ENCODE measurements at places on chromosomes 6 and 20.

DNA sequence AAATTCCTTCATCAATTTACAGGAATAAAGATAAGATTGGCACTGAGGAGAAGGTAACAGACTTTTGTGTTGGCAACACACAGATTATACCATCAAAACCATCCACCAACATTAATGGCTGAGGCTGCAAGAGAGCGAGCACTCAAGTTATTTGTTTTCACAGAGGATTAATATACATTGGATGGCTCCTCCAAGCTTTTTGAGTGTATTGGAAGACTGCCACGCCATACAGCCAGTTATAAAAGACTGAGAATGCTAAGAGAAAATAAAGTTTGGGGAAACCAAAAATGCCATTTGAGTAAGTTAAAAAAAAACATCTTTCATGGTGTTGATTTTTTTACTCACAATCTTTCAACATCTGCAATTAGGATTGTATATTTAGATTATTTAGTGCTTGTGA lies 973.8 kb upstream of the SLC35B3 start:
- no peak for DNase-seq

- no peak for DNase-seq
Measured at GRCh38 chr6:160035693-160036330, 66.9 kb downstream of the IGF2R start.

GRCh38 chr6:139381216-139381865 lies 6.9 kb upstream of the CITED2 start:
- DNase-seq = no peak

- no peak for DNase-seq
Measured at GRCh38 chr6:152273002-152273401, 364.2 kb downstream of the SYNE1 start.

- no peak for DNase-seq
Measured at GRCh38 chr6:116847227-116847626, 18.3 kb upstream of the GPRC6A start.

DNA sequence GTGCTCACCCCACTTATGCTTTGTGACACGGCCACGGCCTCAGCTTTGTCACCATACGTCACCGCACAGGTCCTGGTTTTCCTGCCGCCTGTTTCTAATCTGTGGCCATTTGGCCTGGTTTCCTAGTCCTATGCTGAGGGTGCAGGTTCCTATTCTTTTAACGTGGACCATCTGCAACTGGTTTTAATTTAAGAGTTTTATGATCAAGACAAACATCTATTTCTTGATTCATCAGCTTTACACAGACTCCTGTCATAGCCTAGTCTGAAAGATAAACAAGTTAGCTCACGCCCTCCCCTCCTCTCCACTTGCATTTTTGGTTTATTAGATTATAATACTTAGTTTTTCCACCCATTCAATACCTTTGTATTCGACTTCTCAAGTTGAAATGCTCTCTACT lies 97.5 kb upstream of the RPS6KA2 start:
- no peak for DNase-seq

DNA sequence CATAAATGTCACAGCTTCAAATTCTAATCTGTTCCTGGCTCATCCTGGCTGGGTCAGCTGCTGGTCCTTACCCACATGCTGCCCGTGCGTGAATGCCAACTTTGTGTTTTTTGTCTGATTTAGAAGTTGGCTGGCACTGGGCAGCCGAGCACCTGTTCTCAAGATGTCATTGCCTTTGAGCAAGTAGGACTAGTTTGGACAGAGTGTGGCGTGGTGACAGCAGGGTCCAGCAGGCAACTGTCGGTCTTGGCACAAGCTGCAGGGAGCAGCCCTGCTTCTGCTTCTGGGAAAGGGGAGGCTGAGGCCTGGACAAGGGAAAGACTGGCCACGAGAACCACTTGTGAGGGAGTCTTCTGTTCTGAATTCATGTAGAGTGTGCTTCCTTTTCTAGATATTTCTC lies 26.4 kb upstream of the ADRM1 start:
- no peak for DNase-seq

DNA sequence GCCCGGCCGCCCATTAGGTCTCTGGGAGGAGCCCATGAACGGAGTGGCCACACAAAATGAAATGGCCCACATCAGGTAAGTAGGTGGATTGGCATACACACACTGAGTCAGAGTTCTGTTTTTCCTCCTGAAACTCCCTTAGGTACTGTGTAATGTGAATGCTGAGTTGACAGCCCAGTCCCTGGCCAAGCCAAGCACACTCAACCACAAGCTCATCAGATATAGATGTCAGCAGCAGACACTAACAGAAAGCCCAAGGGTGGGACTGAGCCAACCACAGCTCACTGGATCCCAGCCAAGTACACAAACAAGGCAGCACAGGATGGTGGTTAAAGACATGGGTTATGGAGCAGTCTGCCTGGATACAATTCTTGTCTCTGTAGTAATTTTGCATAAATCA lies 403.4 kb downstream of the GJA1 start:
- no peak for DNase-seq

- no peak for DNase-seq
Measured at GRCh38 chr6:21198032-21198640, 395.4 kb upstream of the SOX4 start.

DNA sequence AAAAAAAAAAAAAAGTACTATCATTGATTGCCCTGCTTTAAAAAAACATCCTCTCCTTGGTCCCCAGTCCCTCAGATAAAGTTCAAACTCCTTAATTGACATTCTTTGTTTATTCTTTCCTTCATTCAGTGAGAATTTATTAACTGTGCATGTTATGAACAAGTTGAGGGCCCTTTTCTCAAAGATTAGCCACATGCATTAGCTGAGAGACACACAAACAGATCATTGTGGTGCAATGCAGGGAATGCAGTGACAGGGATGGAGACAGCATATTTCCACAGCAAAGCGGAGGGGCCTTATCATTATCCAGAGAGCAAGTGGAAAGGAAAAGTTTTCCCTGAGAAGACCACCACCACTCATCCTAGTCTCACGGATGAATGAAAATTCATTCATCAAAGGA lies 21.9 kb upstream of the IPCEF1 start:
- no peak for DNase-seq

DNA sequence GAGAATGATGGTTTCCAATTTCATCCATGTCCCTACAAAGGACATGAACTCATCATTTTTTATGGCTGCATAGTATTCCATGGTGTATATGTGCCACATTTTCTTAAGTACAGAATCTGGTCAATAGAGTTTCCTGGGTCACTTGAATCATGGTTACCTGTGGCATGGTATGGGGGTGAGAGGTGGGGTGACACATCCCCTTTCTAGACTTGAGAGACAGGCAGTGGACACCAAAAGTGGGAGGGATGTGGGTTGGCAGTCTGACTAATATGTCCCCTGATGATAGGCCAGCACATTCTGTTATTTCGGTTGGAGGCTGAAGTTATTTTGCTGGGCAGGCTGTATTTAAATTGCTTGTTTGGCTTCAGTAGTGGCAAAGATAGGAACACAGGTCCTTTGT lies 78.1 kb downstream of the UST start:
- no peak for DNase-seq

- DNase-seq = no peak
Measured at GRCh38 chr6:56775498-56776166, 132.9 kb upstream of the DST start.

- DNase-seq = no peak
Measured at GRCh38 chr20:23647346-23647745, 9.6 kb upstream of the CST3 start.

DNA sequence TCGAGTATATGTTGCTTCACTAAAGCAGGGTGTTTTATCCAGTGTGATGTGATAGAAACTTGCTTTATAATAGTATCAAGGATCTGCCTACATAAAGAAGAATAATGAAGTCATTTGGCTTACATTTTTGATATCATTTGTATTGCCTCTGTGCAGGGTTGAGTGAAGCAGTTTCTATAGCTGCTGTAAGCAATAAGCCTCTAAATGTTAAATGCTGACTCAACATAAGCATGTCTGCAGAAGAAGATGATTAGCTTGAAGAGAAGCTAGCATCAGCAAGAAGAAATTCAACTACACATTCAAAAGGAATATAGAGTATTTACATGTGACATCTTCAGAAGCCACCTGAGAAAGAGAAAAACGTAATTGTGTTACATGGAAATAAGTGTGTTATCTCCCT lies 17.6 kb downstream of the SLC35F1 start:
- DNase-seq = no peak

DNA sequence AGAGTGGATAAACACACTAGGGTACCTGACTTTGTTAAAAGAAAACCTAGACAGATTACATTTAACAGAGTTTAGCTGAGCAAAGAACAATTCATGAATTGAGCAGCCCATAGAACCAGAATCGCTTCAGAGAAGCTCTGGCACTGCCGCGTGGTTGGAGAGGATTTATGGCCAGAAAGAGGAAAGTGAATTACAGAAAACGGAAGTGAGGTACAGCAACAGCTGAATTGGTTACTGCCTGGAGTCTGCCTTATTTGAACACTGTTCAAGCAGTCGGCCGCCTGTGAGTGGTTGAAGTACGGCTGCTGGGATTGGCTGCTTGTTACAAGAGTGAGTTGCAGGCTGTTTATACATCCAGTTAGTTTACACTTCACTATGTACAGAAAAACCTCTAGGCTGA lies 253.8 kb upstream of the CDYL start:
- DNase-seq = no peak

DNA sequence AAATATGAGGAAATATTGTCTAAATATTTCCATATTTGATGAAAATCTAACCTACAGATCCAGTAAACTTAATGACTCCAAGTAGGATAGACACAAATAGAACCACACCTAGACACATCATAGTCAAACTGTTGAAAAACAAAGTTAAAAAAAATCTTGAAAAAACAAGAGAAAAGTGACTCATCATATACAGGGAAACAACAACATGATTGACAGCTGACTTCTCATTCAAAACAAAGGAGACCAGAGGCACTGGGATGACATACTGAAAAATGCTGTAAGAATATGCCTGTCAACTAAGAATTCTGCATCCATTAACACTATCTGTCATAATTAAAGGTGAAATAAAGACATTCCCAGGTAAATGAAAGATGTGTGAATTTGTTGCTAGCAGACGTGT lies 38.8 kb downstream of the BMP2 start:
- no peak for DNase-seq

DNA sequence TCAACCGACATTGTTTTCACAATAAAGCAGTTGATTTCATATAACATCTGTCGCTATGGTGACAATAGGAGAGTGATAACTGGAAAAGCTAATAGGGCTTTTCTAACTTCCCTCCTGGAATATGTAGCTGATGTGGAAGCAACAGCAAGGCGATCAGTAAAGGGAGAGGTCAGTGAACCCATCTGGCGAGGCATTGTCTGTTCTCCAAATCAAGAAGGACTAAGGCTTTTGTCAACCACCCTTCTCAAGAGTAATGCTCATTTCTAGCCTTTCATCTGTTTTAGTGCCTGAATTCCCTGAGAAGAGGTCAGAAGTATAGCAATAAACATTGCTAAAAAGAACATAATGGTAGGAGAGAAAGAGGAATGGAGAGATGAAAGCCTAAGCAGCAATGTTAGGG lies 201.3 kb downstream of the AKAP7 start:
- DNase-seq = no peak

GRCh38 chr6:42935322-42935721 lies 6.0 kb downstream of the CNPY3 start:
- DNase-seq = no peak

DNA sequence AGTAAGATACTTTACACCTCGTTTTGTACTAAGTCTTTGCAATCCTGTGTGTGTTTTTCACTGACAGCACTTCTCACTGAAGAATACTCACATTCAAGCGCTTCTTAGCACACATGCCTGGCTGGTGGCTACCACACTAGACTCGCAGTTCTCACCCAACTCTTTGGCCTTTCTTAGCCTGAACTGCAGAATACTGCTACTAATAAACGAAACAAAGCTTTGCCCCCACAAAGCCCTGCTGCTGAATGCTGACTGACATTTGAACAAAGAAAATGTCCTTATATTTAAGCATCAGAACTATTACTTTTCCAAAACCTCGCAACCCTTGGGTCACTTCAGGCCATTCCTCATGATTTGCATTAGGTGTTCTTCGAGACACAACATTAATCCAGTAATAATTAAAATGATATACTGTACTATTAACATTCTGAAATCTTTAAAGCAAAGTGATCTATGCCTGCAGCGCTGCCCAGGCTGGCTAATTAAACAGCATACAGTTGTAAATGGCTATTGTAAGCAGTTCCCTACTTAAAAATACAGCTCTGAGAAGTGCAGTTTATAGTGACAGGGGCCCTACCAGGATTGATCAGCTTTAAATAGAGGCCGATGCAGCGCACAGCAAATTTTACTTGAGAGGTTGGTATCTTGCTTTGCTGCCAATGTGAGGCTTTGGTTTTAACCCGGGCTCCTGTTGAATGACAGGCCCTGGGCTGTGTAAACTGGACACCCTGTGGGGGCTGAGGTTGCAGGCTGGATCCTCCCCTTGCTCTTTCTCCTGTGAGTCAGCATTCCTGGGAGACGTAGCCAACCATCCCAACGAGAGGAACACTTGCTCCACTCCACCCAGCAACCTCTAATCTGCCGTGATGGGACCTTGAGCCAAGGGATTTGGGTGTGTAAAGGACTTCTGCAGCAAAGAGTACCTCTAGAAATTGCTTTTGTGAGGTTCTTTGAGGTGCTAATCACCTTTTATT lies 899.0 kb downstream of the TFAP2A start:
- no peak for DNase-seq

- DNase-seq = no peak
Measured at GRCh38 chr6:14412026-14412425, 294.5 kb downstream of the CD83 start.

DNA sequence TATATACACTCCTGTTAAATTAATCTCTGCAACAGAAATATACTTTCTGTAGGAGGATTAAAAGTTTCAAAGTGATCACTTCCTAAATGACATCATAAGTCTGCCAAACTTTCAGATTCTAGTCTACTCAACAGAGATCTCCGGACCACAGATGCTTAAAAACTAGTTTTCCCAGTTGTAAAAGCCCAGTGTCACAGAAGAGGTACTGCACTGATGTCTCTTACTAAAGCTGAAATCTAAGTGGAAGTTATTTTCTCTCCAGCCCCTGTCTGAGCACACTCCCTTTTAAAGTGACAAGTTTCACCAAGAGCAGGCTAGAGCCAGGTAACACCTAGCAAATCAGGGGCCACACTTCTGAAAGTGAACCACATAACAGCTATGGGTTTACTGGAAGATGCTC lies 71.6 kb upstream of the DST start:
- DNase-seq = no peak

GRCh38 chr6:160110586-160111123 lies 11.0 kb upstream of the SLC22A1 start:
- no peak for DNase-seq

DNA sequence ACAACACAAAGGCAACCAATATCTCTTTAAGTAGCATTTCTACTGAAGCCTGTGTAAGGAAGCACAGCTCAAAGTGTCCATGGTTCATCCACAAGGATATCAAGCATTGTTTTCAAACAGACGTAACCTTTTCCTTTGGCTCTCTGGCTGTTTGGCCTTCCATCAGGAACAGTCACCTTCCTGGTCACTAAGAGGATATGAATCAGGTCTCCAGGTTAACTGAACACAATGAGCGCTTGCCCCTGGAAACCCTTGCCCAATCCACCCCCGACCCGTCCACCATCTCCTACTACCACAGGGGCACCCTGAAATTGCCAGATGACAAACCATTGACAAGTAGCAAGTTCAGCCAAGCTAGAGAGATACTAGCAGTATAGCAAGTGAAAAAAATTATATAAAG lies 114.4 kb upstream of the COL21A1 start:
- no peak for DNase-seq
